Skeletal muscle cell (primary cell): ENCODE measurements at places on chromosomes 11 and 22.

GRCh38 chr22:31344578-31345330, 1.4 kb downstream of the PATZ1 start:
- DNase-seq = no peak

GRCh38 chr11:93668171-93668570, 6.7 kb downstream of the CEP295 start:
- no peak for DNase-seq

DNA sequence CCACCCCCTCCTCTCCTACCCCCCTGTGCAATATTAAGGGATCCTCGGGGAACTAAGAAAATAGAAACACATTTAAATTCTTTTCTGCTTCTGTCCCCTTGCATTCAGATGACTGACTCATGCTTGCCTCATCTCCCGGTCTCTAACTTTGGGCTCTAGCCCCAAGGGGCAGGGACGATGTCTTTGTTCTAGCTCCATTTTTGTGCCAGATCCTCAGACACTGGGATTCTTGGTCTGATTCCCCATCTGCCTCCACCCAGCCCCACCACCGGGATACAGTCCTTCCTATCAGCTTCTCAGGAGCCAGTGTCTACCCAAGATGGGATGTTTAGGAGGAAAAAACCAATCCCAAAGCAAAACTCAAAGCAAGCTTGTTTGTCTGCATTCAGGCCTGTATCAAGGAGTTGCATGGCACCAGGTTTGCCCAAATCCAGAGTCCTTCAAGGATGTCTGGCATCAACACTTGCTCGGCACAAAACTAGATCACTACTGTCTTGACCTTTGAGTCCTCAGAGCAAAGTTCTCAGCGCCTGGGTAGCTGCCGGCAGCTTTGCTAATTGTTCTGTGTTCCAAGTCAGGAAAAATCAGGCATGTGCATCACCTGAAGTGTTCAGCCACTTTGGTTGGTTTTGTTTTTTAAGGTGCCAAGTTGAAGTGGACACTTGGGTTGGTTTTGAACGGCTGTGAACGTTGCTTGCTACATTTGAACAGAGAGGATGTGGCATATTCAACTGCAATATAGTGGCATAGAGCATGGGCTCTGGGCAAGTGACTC, 212.8 kb downstream of the DSCAML1 start:
- DNase-seq = no peak

DNA sequence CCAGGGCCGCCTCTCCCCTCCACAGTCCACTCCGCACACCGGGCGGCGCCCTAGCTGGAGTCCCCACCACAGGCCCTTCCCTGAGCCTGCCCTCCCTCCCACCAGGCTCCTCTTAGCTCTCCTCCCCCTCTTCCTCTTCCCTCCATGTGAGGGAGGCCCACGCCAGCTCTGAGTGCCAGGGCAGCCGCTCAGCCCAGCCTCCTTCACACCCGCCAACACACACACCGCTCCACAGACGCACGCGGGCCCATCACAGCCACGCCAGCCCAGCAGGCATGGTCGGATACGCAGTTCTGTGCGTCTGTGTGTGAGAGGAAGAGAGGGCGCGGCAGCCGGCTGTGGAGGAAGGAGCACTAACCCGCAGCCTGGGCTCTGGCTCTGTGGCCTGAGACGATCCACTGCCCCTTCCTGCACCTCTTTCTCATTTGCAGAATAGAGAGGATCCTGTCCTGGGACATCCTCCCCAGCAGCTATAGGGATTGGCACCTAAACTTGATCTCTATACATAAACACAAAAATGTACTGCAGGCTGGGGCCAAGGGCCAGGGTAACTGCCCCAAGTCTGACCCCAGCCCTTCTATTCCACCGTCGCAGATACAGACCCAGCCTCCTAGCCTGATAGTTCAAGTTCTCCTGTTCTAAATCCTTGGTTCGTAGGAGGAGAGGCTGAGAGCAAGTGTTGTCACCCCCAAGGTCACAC, 3.5 kb downstream of the CHRM4 start:
- no peak for DNase-seq

GRCh38 chr11:20089367-20089766, 70.9 kb downstream of the DBX1 start:
- DNase-seq = no peak
